ENCODE measurements at places on chromosomes 4 and X.

GRCh38 chr4:37757761-37758160 is 68.7 kb upstream of the PGM2 start:
- DNase-seq: no peak

GRCh38 chr4:10981096-10981495 is 296.5 kb upstream of the CLNK start:
- DNase-seq: no peak

- DNase-seq: no peak
These were observed 101.4 kb downstream of the TBC1D19 start for GRCh38 chr4:26685250-26685649.

DNA sequence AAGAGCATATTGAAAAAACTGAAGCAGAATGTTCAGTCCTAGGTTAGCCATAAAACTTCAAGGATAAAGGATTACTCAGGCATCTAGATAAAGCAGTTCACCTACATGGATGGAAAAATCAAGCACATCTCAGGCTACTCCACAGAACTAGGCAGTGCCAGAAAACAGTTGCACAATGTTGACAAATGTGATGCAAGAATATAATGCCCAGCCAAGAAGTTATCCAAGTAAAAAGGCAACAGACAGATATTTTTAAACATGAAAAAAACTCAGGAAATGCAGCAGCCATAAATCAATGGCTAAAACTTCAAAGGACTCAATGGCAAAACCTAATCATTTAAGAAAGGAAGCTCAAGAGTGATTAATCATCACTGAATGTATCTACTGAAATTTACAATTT is 456.0 kb upstream of the FAM241A start:
- DNase-seq: no peak

DNA sequence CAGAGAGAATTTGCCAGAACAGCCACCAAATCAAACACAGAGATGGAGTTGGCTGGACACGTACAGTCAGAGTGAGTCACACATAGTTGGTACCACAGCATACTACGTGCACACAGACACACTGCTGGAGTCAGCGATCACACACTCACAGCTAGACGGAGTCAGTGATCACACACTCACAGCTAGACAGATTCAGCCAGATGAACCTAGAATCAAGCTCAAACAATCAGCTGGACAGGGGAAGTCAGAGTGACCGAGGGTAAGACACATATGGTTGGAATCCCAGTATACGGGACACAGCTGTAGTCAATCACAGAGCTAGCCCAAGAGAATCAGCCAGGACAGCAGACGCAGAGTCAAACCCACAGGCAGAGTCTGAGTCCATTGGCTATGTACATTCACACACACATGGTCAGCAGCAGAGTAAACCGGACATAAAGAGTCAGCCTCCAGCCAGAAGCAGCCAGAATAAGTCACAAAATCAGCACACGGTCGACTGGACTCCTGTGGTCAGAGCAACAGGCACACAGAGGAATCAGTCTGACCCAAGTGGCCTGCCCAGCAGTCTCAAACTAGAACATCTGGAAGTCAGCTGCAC is 4.6 kb downstream of the SLC38A5 start:
- DNase-seq: no peak

DNA sequence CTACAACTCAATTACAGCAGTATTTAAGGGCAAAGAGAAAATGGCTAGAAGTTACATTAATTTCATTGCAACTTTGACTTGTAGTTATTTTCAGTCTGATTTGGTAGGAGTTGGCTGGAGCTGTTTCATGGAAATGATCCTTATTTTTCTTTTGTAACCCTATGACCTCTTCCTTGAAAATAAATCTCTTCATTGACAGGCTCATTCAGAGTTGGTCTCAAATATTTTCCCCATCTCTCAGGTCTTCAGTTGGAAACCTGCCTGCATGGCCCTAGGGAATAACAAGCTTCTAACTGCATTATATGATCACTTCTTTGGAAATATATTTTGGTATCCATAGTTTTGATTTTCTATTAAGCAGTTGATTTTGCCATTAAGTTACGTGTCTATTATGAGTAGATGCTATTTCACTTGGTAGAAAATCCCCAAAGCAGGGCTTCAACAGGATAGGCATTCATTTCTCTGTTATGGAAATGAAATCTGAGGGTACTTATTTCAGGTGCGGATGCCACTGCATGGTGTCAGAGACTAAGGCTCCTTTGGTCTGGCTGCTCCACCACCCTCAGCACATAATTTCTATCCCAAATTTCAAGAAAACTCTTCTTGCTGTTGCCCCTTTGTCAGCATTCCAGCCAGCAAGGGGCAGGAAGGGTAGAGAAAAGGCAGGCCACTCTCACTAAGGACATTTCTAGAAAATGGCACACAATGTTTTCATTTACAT is 502.5 kb downstream of the SPRY1 start:
- DNase-seq: no peak

GRCh38 chr4:4248885-4249203 is 821 bp upstream of the TMEM128 start:
- DNase-seq: no peak

DNA sequence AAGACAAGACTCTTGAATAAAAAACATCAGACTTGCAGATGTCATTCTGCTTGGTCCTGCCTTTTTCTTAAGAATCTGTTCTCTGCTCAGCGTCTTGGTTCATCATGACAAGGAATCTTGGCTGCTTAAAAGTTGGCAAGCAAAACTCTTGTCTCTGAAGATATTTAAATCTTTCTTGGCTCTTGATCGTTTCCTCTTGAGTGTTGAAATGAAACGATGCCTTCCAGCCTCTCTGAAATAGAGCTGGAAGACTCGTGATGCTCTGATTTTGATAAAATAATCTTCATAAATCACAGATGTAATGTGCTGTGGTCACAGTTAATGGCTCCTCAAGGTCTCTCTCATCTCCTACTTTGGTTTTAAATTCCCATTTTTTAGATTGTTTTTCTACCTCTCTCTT is 39.9 kb upstream of the TMEM192 start:
- no peak for DNase-seq

GRCh38 chrX:40570346-40571093 is 10.2 kb upstream of the ATP6AP2 start:
- DNase-seq: no peak

- no peak for DNase-seq
These were observed 36.7 kb upstream of the CXXC4 start for GRCh38 chr4:104531390-104531789.

Data from right renal pelvis (tissue), 4 donors.